Mesenchymal stem cell (in vitro differentiated cells and primary cell): ENCODE measurements at places on chromosomes 5 and 9.

GRCh38 chr9:33260372-33260771, 4.1 kb downstream of the BAG1 start:
- H3K4me1 ChIP-seq, result peaks cover 15% of the 10 kb centered on the region
- H3K36me3 ChIP-seq, result peaks cover 67% of the 10 kb centered on the region
- no peak for DNase-seq
- H3K27ac ChIP-seq, result no peak overlapping the region
- H3K27me3 ChIP-seq, result no peaks in the 10 kb centered on the region

DNA sequence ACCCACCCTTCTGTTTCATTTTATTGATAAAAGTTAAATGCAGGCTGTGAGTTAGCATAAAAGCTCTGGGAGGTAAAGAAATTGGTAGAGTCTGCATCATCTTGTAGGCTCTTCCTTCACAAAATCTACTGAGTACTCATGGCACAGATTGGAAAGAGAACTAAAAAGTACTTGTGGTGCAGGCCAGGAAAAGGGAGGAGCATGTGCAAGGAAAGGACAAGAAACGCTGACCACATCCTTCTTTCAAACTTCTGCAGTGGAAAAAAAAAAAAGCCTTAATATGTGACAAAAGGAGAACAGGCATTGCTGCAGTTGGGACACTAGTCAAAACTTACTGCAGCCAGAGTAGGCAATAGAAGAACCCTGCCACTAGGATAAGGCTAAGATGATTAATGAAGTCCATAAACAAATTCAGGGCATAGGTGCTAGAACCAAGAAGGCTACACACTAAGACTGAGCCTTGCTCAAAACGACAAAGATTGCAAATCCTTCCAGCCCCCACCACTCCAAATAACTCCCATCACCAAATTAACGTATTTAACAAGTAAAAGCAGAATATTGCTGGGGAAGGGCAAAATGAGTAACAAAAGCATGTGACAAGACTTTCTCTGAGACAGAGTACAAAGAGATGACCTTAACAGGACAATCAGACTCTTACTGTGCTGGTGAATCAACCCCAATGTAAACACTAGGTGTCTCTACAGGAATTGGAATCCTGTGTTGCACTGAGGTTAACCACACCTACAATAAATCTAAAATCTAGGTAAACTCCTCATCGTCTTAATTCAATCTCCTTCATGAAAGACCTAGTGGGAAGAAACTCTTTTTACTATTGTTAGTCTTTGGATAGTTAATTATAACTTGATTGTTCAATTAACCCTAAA, 1024.8 kb downstream of the TLE1 start:
- H3K27me3 ChIP-seq, result no peaks in the 10 kb centered on the region
- H3K4me1 ChIP-seq, result no peaks in the 10 kb centered on the region
- no peak overlapping the region for H3K27ac ChIP-seq
- no peak overlapping the region for H3K4me3 ChIP-seq
- no peaks in the 10 kb centered on the region for H3K36me3 ChIP-seq

DNA sequence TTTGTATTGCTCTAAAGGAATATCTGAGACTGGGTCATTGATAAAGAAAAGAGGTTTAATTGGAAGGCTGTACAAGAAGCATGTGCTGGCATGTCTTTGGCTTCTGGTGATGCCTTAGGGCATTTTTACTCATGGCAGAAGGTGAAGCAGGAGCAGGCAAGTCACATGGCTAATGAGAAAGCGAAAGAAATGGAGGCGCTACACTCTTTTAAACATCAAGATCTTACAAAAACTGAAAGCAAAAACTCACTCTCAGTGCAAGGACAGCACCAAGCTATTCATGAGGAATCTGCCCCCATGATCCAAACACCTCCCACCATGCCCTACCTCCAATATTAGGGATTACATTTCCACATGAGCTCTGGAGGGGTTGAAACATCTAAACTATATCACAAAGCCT, 1458.8 kb upstream of the ACO1 start:
- no peak overlapping the region for H3K27ac ChIP-seq
- H3K36me3 ChIP-seq, result no peaks in the 10 kb centered on the region
- no peak for DNase-seq
- no peaks in the 10 kb centered on the region for H3K4me1 ChIP-seq
- H3K4me3 ChIP-seq, result no peak overlapping the region

- H3K27me3 ChIP-seq, result no peaks in the 10 kb centered on the region
- peak within 1 kb of the TSS; percentile 96 for H3K27ac ChIP-seq
- H3K36me3 ChIP-seq, result no peaks in the 10 kb centered on the region
- DNase-seq, result peak; percentile 74
- peaks cover 9% of the 10 kb centered on the region for H3K4me1 ChIP-seq
- H3K4me3 ChIP-seq, result peak within 1 kb of the TSS; percentile 82
These were observed at the start of gene SH3RF2 for GRCh38 chr5:145936401-145937131. Gene SH3RF2, plus strand, starts transcription at chr5:145936578. Its CDS starts 1,351 bp downstream, at chr5:145937929.

DNA sequence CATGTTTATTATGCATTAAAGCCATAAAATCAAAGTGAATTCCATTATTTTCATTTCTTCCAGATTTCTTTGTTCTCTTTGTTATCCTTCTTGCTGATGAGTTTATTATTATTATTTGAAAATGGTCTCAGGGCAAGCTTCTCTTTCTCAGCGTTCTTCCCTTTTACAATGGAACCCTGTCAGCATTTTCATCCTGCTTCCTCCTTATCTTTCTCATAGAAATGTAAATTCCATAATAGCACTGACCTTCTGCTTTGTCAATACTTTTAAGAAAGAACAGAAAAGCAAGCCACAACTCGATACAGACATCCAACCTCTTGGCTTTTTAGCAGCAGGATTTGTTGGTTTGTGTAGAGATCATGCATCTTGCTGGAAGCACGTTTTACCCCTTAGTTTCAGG, 114.0 kb upstream of the BASP1 start:
- peaks cover under 1% of the 10 kb centered on the region for H3K4me1 ChIP-seq
- H3K4me3 ChIP-seq, result no peak overlapping the region
- no peaks in the 10 kb centered on the region for H3K36me3 ChIP-seq
- DNase-seq, result no peak
- H3K27me3 ChIP-seq, result no peaks in the 10 kb centered on the region

- no peaks in the 10 kb centered on the region for H3K4me1 ChIP-seq
- peak overlapping the region; percentile 72 for H3K4me3 ChIP-seq
- no peaks in the 10 kb centered on the region for H3K36me3 ChIP-seq
- H3K27me3 ChIP-seq, result peaks cover 13% of the 10 kb centered on the region
- H3K27ac ChIP-seq, result no peak overlapping the region
These were observed 482 bp downstream of the CD14 start for GRCh38 chr5:140632366-140633020.

GRCh38 chr9:109399258-109399767, 78.5 kb upstream of the EPB41L4B start:
- H3K4me3 ChIP-seq, result no peak overlapping the region
- H3K27ac ChIP-seq, result no peak overlapping the region
- no peak for DNase-seq
- peaks cover 19% of the 10 kb centered on the region for H3K27me3 ChIP-seq
- peaks cover 8% of the 10 kb centered on the region for H3K4me1 ChIP-seq
- peaks cover 46% of the 10 kb centered on the region for H3K36me3 ChIP-seq

GRCh38 chr5:138287246-138287645, 12.8 kb upstream of the GFRA3 start:
- no peaks in the 10 kb centered on the region for H3K4me1 ChIP-seq
- no peak for DNase-seq
- H3K36me3 ChIP-seq, result no peaks in the 10 kb centered on the region
